ENCODE measurements at places on chromosomes 7 and 10.

DNA sequence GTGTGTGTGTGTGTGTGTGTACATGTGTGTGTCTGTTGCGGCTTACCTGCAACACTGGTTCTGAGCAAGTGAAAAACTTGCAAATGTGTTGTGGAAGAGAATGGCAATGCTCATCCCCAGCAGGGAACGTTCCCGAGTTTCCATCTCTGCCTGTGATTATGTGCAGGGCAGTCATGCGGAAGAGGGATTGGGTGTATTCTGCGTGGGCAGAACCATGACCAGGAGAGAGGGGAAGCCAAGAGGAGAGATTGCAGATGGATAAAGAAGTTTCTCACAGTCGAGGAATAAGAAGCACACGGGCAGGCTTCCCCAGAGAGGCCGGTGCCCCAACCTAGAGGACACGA is 99.9 kb downstream of the CTBP2 start:
- no peak for DNase-seq

GRCh38 chr7:111004310-111004901 is 86.5 kb upstream of the LRRN3 start:
- no peak for DNase-seq

GRCh38 chr7:44068054-44068453 is 2.7 kb upstream of the PGAM2 start:
- no peak for DNase-seq

DNA sequence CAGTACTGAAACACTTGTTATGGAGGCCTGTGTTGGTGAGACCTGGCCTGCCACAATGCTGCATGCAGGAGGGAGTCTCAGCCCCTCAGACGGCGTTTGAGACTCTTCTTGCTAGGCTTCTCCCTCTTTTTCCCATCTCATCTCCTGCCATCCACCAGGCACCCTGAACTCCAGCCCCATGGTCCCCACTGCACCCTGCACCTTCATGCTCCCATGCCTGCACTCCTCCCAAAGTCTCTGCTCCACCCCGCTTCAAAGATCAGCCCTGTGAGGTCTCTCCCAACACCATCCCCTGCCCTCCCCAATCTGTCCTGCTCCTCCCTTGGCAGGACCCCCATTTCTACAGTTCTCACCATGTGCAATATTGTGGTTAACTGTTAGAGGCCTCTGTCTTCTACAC is 61.7 kb downstream of the VOPP1 start:
- DNase-seq, result no peak

DNA sequence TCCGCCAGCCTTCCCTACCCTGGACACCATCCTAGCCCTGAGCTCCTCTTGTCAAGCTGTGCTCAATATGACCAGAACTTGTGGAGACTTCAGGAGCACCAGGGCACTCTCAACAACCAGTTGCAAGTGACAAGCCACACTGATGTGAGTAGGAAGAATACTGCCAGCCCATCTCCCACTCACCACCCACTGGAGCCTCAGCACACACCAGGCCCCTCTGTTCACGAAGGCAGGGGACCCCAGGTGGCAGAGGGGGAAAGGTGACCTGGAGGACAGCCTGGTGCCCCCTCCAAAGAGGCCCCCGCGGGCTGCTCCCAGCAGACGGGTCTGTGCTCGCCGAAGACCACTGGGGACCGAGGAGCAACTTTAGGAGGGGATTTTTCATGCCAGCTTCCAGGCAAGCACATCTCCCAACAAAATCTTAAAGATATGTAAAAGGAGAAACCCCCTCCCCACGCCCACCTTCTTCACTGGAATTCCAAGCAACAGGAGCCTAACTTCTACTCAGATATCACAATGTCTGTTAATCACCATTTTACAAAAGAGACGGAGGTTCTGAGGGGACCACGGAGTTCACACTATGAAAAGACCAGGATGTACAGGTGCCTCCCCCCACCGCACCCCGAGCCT is 1.0 kb downstream of the MMD2 start:
- peak; percentile 42 for DNase-seq

- DNase-seq, result no peak
Measured at GRCh38 chr7:81740403-81740802, 29.4 kb downstream of the HGF start.

DNA sequence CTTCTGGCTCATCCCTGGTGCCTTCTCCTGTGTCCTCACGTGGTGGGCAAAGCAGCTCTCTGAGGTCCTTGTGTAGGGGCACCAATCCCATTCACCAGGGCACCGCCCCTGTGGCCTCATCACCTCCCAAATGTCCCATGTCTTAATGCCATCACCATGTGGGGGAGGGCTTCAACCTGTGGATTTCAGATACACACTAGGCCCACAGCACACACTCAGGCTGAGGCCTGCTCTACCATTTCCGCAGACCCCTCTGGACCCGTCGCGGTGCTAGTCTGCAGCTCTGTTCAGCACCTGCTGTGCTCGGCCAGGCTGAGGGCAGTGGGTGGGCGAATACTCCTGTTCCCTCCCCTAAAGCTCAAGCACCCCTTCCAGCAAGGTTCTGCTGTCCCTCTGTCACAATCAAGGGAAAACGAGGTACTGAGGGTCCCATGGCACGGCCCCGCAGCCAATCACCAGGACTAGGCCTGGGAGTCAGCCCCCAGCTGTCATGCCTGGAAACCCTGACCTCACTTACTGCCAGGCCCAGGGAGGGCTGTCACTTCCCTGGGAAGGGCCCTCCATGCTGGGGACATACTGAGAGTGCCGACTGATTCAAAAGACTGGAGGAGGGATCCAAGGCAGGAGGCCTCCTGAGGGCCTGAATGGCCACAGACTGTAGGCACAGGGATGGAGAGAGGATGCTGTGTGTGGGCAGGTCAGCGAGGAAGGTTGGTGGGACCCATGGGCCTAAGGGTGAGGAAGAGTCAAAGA is 123.8 kb upstream of the RET start:
- DNase-seq, result no peak

Data from GM20000 (cell line).